ENCODE measurements at places on chromosomes 1 and 21.

GRCh38 chr1:1426496-1427105, 5.5 kb upstream of the ANKRD65 start:
- no peak for DNase-seq

DNA sequence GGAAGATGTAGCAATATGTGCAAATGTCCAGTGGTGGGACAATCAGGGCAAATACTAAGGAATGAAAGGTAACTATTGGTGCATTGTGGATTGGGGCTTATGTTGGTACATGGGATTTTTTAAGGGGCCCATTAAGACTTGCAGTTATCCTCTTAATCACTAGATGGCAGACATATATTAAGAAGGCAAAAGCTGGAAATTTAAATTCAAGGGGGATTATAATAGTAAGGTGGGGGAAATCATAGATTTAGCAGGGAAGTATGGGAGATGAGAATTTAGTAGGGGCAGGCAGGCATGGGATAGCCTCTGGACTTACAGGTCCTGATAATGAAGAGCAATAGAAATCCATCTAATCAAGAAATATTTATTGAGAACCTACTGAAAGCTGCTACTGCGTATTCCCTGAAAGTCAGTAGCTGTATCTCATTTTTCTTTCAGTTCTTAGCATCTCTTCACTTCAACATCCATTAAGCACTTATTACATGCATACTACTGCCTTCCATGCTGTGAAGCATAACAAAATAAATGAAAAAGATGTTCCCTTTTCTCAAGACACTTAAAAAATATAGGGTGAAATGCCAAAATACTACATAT, 251.8 kb downstream of the CRB1 start:
- DNase-seq, result peak; percentile 11

- no peak for DNase-seq
These were observed 27.4 kb upstream of the ZBTB21 start for GRCh38 chr21:42037516-42037915.

- DNase-seq, result no peak
These were observed 141.7 kb downstream of the GALNT2 start for GRCh38 chr1:230208619-230209261.

GRCh38 chr1:99348397-99349132, 84.3 kb downstream of the PLPPR4 start:
- DNase-seq, result no peak

DNA sequence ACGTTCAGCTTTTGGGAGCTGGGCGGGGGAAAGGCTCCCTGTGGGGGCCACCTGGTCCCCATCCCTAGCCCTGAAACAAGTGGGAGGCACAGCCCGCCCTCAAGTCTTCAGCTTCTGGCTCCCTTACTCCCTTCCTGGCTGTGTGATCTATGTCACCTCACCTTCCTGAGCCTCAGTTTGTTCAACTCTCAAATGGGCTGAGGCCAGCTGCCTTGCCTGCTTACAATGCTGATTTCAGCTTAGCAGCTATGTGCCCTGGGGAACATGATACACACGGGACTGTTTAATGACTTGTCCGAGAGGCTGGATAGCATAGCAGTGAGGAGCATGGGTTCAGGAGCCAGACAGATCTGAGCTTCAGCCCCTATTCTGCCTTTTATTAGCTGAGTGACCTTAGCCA, 19.3 kb downstream of the GRHL3 start:
- no peak for DNase-seq

DNA sequence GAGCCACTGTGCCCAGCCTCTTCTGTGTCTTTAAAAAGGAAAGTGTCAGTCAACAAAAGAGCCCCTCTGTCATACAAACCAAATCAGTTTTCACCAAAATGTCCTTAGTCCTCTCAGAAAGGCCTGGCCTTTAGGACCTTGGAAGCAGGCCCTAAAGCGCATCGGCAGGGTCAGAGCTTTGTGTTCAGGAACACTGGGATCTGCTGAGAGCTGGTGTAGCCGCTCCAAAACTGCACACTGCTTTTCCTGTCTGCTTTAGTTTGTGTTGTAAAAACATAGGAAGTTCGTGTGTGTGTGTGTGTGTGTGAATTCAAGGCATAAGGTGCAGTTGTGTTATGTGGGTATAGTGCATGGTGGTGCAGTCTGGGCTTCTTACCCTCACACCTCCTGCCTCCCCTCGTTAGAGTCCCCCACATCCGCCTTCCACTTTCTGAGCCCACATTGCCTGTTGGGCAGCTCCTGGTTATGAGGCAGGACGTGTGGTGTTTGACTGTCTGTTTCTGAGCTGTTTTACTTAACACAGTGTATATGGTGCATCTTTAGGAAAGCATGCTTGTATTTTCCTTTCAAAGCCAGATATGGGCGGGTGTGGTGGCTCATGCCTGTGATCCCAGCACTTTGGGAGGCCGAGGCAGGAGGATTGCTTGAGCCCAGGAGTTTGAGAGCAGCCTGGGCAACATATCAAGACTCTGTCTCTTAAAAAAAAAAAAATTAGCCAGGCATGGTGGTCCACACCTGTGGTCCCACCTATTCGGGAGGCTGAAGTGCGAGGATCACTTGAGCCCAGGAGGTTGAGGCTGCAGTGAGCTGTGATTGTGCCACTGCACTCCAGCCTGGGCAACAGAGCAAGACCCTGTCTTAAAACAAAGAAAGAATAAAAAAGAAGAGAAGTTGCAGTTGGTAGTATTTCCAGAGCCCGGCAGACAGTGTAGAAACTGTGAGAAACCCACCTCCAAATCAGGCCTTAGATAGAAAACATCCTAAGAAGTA, 12.4 kb downstream of the IBA57 start:
- no peak for DNase-seq

- DNase-seq, result peak; percentile 74
These were observed 8.7 kb upstream of the LGR6 start for GRCh38 chr1:202184750-202185460.

DNA sequence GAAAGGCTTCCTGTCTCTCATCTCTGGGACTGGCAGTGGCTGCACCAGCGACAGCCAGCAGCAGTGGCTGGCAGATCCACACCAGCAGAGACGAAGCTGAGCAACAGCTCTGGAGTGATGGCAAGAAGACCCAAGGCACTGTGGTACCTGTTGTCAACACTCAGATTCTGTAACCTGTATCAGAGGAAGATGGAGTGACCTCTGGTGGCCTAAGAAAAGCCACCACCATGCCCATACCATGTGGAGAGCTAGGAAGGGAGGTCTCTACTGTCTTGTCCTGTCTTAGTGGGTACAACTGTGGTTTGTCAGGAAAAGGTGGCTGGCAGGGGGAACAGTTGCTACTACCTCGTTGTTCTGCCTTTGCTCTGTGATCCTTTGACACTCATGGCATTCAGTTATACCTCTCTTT, 22.5 kb upstream of the RHBDL2 start:
- peak; percentile 18 for DNase-seq

GRCh38 chr1:115829023-115829674, 11.8 kb downstream of the NHLH2 start:
- no peak for DNase-seq

Data from hematopoietic multipotent progenitor cell treated with erythropoietin and hydrocortisone succinate and interleukin-3 and kit ligand, for 15 days (in vitro differentiated cells).